Fibroblast of skin of left quadriceps (primary cell): ENCODE measurements at places on chromosomes 1 and 21.
A peak's percentile ranks its signal among the peaks of the same experiment; 100 is the strongest.

DNA sequence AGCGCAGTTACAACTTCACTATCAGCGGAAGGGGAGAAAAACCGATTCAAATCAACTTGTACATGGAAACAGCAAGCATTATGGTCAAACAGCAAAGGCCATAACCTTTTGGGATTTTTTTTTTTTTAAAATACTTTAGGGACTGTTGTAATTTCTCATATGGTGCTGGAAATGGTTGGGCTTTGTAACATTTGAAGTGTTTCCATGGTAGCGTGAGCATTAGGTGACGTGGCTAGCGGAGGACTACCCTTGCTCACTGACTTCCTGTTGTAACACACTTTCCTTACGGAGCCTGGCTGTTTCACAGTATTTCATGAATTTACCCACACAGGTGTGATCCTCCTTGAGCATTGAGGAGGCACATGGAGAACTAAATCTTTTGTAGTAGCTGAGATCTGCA, 269.5 kb downstream of the TM2D1 start:
- no peak for DNase-seq

GRCh38 chr1:89199525-89200031, 836 bp upstream of the GBP4 start:
- no peak for DNase-seq

- DNase-seq = peak; percentile 99
These were observed 480.4 kb downstream of the PLPP3 start for GRCh38 chr1:56098946-56099345.

- no peak for DNase-seq
These were observed 103.6 kb downstream of the RHOU start for GRCh38 chr1:228838717-228839500.

DNA sequence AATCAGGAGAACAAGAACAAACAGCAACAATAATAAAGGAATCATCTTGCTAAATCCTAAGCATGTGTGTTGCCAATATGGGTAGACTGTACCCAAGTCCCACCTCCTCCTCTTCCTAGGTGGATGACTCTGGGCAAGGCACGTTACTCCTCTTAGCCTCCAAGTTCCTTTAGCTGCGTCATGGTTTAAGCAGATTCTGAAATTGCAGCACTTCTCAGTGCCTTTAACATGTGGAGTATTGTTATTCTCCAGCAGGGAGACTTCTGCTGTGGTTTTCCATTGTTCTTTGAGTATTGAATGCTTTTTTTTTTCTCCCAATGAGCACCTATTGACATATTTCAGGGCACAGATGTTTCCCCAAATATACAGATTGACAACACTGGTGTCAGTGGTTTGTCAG, 15.5 kb downstream of the ARHGEF10L start:
- no peak for DNase-seq

GRCh38 chr1:76835203-76835602, 32.1 kb upstream of the ST6GALNAC5 start:
- DNase-seq = peak; percentile 53

DNA sequence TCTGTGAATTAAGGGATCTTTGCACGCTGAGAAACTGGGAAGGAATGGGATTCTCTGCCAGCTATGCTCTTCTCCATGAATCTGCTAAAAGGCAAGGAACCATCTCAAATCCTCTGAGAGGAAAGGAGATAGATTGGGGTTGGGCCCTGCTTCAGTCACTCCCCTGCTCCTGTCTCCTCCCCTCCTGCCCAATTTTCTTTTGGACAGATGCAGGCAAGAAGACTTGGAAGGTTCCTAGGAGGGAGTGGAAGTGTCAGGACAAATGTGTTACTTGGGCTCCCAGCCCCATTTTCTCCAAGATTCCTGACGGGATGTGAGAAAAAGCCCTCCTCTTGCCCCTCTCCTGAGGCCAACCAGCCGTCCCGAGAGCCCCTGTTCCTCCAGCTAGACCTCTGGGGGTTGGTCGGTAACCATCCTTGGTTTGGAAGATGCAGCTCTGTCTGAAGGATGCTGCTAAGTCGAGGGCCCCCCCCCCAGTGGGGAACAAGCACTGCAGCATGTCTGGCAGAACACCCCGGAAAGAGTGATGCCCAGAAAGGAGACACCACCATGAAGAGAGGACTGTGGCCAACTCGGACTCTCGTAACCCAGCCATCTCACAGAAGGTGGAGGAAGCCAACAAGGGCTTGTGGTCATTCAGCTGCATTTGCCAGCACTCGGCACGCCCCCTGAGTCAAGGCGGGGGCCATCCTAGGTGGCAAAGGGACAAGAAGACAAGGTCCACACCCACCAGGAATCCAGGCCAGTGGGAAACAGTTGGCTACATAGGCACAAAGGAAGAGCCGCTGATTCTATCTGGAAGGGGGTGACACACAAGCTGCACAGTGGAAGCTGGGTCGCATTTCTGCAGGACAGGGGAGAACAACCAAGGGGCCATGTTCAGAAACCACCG, 43.7 kb downstream of the CDK18 start:
- DNase-seq = no peak

- no peak for DNase-seq
These were observed 18.5 kb downstream of the CLDN14 start for GRCh38 chr21:36461277-36461917.

- DNase-seq = no peak
These were observed 39.2 kb upstream of the RAB4A start for GRCh38 chr1:229231754-229232119.
